ENCODE measurements at places on chromosomes 2 and 18.

GRCh38 chr2:69185807-69186206, 172.8 kb downstream of the ANTXR1 start:
- no peak for DNase-seq

- no peak for DNase-seq
These were observed 55.6 kb downstream of the FAM168B start for GRCh38 chr2:131037398-131038257.

- DNase-seq = no peak
These were observed 399.7 kb downstream of the PARD3B start for GRCh38 chr2:204944927-204945326.

DNA sequence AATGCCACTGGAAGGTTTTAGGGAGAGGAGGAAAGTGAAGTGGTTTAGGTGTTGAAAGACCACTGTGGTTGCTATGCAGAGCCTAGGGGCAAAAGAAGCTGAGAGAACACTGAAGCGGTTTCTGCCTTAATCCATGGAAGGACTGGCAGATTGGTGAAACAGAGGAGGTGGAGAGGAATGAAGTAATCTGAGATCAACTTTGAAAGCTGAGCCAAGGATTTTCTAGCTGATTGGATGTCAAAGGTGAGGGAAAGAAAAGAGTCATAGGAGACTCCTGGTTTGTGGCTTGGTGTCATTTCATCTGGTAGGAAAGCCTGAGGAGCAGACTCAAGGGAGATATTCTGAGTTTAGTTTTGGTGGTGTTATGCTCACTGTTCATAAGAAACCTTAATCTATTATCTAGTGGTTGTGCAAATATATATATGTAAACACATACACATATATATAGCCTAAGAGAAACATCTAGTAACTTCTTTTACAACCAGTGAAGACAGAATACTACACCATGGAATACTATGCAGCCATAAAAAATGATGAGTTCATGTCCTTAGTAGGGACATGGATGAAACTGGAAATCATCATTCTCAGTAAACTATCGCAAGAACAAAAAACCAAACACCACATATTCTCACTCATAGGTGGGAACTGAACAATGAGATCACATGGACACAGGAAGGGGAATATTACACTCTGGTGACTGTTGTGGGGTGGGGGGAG, 134.1 kb upstream of the CREB1 start:
- peak; percentile 9 for DNase-seq

GRCh38 chr2:203934041-203934492, 2.5 kb upstream of the ICOS start:
- DNase-seq = no peak

DNA sequence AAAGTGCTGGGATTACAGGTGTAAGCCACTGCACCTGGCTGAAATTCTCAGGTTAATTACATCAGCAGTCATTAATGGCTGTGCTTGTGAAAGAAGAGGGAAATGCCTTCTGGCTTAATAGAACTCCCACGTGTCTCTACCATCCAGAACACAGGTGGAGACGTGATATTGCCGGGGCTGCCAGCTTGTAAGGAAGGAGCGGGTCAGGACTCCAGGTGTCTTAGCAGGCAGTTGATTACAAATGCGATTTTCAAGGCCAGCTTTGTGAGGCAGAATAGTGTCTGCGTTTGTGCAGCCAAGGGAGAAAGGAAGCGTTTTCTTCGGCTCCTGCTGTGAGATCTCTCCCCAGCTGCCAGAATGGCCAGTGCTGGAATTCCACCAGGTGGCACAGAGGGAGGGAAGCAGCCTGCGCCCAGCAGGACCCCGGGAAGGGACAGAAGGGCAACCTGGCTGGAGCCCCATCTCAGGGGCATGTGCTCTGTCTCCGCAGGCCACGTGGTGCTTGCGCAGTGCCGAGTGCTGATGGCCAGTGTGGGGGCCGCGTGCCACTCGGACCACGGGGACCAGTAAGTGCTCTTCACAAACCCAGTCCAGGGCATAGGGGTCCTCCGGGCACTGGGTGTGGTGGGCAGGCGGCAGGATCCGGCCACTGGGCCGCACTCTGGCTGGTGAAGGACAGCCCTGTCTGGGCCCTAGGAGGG, 3.7 kb upstream of the ESPNL start:
- DNase-seq = peak; percentile 33

- peak; percentile 63 for DNase-seq
These were observed 81.9 kb downstream of the CLIP4 start for GRCh38 chr2:29196792-29197788.

- DNase-seq = no peak
These were observed 400.0 kb upstream of the CDH2 start for GRCh38 chr18:28576941-28577340.

GRCh38 chr2:240615820-240616547, 9.3 kb upstream of the GPR35 start:
- DNase-seq = no peak

DNA sequence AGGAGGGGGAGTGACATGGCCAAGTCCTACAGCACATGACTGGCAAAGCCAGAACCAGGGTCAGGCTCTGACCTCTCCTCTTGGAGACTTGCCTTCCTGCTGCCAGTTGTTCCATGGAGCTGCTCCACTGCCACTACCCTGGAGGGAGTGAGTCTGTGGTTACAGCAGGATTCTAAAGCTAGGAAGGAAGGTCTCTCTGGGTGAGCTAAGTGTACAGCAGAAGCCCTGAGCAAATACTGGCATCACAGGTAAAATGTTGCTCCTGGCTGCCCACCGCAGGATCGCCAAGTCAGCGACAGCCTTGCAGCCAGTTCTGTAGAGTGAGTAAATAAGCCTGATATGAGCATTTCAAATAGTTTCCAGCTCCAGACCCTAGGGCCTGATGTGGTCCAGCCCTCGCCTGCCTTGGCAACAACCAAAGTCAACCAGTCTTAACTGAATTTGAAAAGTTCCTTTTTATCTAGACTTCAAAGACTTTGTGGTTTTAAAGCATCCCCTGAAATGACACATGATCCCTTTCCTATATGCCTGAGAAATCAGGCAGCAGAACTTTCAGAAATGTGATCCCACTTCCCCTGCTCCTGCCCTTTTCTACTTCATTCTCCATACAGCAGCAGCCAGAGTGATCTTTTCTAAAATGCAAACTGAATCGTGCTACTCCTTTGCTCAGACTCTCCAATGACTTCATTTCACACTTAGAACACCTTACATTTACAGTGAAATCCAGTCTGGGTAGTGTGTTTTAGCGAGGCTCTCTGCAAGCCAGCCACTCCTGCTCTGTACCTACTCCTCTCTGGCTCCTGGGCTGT, 114.3 kb downstream of the MGAT5 start:
- peak; percentile 32 for DNase-seq

Measured in NCI-H2171 (cell line).